ENCODE measurements at places on chromosomes 2 and 18.

DNA sequence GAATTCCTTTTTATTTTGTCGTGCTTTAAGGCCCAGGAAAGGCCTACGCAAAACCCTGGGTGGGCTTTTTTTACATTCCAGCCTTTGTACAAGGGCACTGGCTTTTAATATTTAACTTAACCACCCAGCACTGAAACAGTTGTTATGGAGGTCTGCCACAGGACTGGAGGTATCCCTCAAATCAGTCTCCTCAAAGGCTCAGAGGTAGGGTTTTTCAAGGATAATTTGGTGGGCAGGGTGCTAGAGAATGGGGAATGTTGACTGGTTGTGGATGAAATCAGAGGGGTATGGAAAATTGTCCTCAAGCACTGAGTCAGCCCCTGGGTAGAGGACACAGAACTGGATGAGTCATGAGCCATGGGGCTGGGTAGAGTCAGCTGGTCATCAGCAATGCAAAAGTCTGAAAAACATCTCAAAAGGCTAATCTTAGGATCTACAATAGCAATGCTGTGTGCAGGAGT, 443.1 kb downstream of the THSD7B start:
- DNase-seq: peak; percentile 57

GRCh38 chr2:195238826-195239225, 418.2 kb upstream of the SLC39A10 start:
- no peak for DNase-seq

- DNase-seq: peak; percentile 25
Measured at GRCh38 chr2:168849610-168850009, 40.6 kb downstream of the SPC25 start.

DNA sequence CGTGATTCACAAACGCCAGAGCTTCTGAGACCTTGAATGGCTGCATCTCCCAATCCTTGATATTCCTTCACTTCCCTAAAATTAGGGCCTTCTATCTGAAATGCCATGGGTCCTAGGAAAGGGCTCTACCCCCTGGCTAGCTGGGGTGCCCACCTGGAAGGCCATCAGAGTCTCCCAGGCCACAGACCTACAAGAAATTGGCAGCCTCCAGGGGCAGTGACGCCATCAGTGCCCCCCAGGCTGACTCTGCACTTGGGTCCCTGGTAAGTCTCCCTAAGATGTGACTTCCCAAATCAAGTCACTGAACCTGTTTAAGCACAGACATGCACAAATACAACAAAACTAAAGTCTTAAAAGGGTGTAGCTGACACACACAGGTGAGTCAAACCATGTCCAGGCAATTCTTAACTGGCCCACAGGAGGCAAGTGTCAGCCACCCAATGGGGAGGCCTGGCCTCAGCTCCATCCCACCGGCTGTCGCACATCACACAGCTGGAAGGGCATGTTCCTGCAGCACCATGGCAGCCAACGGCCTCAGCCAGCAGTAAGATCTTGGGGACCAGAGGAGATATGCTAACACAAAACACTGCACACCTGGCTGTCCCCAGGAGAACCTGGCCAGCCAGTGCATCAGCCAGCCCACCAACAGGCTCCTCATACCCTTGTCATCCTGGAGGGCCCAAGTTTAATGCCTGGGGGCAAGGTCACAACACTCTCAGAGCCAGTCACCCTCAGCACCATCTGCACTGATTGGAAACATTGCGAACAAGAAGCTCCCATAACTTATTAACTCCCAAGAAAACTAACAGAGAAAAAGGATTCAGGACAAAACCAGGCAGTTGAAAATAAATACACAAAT, 5.2 kb downstream of the PARD6G start:
- DNase-seq: no peak

DNA sequence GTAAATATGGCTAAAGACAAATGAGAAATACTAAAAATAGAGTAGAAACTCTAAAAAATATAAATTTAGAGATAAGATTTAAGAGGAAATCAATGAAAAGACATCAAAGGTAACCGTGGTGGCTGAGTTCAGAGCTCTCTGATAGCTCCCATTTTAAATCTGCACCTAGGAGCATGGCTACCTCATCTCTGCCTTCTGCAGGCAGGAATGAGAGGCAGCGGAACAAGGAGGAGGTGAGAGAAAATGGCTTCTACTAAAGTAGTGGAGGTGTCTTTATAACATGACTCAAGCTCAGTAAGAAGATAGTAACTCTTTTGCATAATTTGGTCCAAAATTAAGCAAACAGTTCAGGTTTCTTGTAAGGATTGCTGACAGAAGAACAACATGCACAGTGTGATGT, 758.7 kb upstream of the FSHR start:
- no peak for DNase-seq

GRCh38 chr2:18200771-18201170, 322.3 kb downstream of the KCNS3 start:
- no peak for DNase-seq

DNA sequence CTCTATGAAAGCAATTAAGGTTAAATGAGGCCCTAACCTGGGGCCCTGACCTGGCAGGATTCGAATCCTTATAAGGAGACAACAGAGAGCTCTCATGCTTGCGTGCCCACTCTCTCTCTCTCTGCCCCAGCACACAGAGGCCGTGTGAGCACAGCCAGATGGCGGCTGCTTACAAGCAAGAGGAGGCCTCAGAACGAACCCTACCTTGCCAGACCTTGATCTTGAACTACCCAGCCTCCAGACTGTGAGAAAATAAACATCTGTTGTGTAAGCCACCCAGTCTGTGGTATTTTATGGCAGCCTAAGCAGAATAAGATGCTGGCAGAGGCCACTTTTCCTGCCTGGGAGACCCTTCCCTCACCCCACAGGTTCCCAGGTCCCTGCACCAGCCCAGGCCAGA, 5.2 kb upstream of the UBE2F start:
- DNase-seq: no peak

DNA sequence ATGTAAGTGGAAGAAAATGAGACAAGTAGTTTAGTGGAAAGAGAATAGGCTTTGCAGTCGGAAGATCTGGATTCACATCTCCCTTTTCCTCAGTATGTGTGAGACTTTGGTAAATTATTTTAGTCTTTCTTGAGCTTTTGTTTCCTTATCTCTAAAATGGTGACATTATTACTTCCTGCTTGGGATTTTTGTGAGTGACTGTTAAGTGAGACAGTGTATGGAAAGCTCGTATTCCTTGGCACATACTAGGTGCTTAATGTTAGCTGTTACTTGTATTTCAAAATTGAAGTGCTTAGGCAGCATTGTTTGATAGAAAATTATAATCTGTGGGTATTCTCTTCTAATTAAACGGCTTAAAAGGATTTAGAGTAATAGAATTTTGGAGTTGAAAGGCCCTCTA, 2.0 kb downstream of the ZNF638 start:
- DNase-seq: no peak

DNA sequence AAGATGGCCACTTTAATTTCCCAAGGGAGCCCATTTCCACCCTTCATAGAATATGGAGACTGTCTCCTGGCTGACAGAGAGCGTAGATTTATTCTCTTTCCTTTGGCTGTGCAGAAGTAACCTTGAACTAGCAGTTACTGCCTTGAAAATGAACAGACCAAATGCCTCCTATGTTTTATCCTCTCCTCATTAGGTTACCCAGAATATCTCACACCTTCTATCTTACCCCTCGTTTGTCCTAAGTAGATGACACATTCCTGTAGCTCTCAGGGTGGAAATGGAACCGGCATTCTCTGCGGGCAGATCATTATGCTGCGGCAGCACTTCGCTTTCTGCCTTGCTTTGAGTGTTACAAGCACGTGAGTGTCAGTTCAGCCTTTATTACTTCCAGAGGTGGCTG, 336.5 kb downstream of the DCDC2C start:
- DNase-seq: no peak

- no peak for DNase-seq
Measured at GRCh38 chr18:45253973-45254708, 361.1 kb upstream of the SLC14A2 start.

- peak; percentile 74 for DNase-seq
Measured at GRCh38 chr18:10299643-10300042, 154.8 kb upstream of the APCDD1 start.

DNA sequence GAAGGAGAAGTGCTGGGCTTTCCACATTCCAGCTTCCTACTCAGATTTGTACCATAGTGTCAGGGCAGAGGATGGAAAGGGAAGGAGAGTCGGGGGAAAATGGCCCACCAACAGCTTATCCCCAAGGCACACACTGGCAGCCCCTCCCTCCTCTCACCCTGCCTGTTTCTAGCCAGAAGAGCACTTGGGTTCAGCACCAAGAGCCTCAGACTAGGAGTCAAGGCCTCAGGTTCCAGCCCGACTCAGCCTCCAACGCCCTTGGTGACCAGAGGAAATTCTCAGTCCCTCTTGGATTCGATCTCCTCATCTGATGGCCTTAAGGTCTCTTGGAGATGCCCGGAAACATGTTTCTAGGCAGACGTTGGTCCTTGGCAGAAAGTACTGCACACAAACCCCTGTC, 53.9 kb downstream of the TNS1 start:
- DNase-seq: no peak

- no peak for DNase-seq
Measured at GRCh38 chr2:138030459-138030858, 66.2 kb downstream of the HNMT start.

DNA sequence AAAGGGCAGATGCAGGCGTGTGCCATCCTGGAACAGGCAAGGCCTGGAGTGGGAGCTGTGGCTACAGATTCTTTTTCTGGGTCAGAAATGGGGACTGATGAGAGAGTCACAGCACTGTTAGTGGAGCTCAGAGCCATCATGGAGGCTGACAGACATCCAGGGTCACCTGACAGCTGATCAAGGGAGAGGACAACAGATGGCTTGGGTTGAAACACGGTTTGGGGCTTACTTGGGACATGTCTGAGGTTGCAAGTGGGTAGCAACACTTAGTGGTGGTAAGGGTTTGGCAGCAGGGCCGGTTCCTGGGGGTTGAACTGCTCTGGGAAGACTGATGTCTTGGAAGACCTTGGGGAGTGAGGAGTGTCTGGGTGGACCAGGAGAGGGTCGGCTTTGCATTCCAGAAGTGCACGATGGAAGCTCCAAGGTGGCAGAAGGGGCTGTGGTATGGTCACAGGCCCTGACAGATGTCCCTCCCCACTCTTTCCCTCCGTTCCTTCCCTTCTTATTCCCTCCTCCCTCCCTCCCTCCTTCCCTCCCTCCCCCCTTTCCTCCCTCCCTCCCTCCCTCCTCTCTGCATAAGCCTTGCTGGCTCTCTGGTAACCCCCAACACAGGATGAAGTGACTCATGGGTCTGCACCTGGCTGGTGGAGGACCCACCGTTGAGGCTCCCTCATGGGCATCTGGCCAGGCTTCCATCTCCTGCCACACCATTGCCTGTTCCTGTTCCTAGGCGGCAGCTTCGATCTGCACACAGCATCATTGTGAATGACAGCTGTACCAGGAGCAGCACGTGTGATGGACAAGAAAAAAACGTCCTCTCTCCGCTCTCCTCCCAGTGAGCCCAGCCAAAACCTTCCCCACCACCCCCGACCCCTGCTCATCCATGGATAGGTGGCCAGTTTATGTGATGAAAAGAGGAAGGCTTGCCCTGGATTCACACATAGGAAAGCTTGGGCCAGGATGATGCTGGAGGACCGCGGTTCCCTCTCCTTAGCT, 63.8 kb upstream of the RPL31 start:
- no peak for DNase-seq

GRCh38 chr2:45992741-45993475, 304.3 kb upstream of the EPAS1 start:
- DNase-seq: no peak

DNA sequence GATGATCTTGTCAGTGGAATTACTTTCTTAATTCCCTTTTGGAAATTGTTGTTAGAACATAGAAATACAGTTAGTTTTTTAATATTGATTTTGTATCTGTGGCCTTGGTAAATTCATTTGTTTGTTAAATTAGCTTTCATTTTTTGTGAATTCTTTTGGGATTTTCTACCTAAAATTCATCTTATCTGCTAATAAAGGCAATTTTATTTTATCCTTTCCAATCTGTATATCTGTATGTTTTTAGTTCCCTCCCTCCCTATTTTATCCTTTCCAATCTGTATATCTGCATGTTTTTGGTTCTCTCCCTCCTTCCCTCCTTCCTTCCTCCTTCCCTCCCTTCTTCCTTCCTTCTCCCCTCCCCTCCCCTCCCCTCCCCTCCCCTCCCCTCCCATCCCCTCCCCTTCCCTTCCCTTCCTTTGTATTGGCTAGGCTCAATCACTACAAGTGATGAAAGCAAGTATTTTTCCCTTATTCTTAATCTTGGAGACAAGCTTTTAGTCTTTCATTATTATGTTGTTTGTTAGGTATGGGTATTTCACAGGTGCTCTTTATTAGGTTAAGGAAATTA, 244.4 kb downstream of the ALK start:
- DNase-seq: no peak

- DNase-seq: no peak
Measured at GRCh38 chr2:232981356-232981755, 31.7 kb downstream of the NGEF start.

GRCh38 chr18:48866028-48866733, 84.6 kb downstream of the SMAD7 start:
- DNase-seq: peak; percentile 91

- DNase-seq: no peak
Measured at GRCh38 chr2:88218981-88219380, 48.8 kb downstream of the THNSL2 start.

DNA sequence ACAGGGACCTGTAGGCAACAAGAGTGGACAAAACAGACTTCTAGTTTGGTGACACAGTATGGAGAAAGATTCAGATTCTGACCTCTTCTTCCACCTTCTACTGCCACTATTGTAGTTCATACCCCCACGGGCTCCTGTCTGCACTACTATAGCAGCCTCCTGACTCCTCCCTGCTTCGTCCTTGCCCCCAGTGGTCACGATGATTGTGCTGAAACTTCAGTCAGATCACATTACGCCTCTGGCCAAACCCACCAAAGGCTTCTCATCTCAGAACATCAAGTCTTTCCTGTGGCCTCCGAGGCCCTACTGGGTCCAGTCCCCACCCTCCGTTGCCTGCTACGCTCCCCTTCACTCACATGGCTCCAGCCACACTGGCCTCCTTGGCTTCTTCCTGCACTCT, 147.6 kb downstream of the CYP26B1 start:
- no peak for DNase-seq

- no peak for DNase-seq
Measured at GRCh38 chr2:101638181-101638711, 59.3 kb upstream of the MAP4K4 start.

- peak; percentile 79 for DNase-seq
Measured at GRCh38 chr2:231795525-231796327, 9.5 kb downstream of the COPS7B start.

- no peak for DNase-seq
Measured at GRCh38 chr18:59101830-59102414, 37.8 kb upstream of the SEC11C start.

DNA sequence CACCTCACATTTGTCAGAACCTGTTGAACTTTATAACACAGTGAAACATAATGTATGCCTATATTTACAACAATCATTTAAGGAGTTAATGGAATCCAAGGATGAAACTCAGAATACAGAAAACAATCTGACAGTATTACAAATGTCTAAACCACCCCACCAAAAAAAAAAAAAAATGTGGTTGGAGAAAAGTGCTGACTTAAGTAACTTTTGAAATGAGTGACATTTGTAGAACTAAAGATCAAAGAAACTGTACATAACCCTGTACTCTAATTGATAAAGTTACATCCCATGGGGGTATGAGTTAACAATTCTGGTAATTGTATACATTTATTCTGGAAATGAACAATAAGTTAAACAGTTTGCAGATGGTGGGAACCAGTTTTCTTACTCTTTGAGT, 372.1 kb upstream of the TMEFF2 start:
- DNase-seq: no peak

Data from foreskin fibroblast (primary cell).